Endodermal cell (in vitro differentiated cells): ENCODE measurements at places on chromosomes 7 and 10. TPM values are rescaled to one million over a fixed set of nuclear protein-coding genes. Genes with fewer than 3 reads are reported as not detected.
A peak's percentile ranks its signal among the peaks of the same experiment; 100 is the strongest.

DNA sequence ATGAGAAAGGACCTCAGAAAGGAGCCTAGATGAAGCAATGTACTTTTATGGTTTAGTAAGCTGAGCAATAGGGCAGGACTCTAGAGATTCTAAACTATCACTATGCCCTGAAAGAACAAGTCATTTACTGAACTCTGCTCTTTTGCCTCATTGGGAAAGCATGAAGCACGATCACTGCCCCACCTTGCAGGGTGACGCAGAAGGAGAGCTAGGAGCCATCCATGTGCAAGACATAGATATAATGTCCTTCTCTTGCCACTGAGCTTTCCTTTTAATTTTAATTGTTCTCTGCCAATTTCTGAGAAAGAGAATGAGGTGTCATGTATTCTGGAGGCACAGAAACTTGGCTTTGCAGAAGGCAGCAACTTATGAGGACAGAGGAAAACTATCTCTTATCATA is 108.3 kb downstream of the SORCS1 start:
- H3K27me3 ChIP-seq = no peaks in the 10 kb centered on the region
- no peak overlapping the region for H3K4me3 ChIP-seq
- H3K4me1 ChIP-seq = peaks cover 21% of the 10 kb centered on the region
- no peak for DNase-seq
- H3K36me3 ChIP-seq = no peaks in the 10 kb centered on the region

The BLOC1S2 gene
- total RNA-seq = 25.5 to 31.8 TPM (median 29.0 TPM) in 3 replicates

DNA sequence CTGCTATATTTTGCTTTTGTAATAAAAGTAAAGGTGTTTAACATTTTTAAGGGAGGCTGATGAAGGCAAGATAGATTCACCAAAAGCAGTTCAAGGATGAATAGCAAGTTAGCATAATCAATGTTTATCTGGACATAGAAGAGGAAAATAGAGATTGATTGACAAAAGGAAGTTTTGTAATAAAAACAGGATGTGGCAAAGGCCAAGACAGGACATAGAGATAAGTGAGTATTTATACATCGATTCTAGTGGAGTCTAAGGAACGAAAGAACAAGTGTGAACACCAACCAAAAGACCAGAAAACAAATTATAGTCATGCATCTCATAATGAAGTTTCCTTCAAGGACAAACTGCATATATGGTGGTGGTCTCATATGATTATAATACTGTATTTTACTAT is 123.8 kb downstream of the CCDC71L start:
- H3K4me3 ChIP-seq = no peak overlapping the region
- no peaks in the 10 kb centered on the region for H3K27me3 ChIP-seq
- H3K27ac ChIP-seq = no peak overlapping the region
- no peaks in the 10 kb centered on the region for H3K4me1 ChIP-seq
- H3K36me3 ChIP-seq = peaks cover 8% of the 10 kb centered on the region

- H3K27me3 ChIP-seq = no peaks in the 10 kb centered on the region
- no peaks in the 10 kb centered on the region for H3K36me3 ChIP-seq
- H3K27ac ChIP-seq = no peak overlapping the region
- DNase-seq = no peak
- no peak overlapping the region for H3K4me3 ChIP-seq
These were observed 436.7 kb downstream of the IPMK start for GRCh38 chr10:57830877-57831560.

- H3K27ac ChIP-seq = no peak overlapping the region
- H3K36me3 ChIP-seq = peaks cover 92% of the 10 kb centered on the region
- H3K27me3 ChIP-seq = no peaks in the 10 kb centered on the region
- no peak overlapping the region for H3K4me3 ChIP-seq
These were observed 8.4 kb downstream of the BNIP3 start for GRCh38 chr10:131973160-131973951.

The PLCE1 gene
- total RNA-seq = 14.2 to 22.8 TPM (median 14.3 TPM) in 3 replicates

GRCh38 chr10:122391875-122392274 is 17.4 kb downstream of the PLEKHA1 start:
- H3K27ac ChIP-seq = no peak overlapping the region
- no peak overlapping the region for H3K4me3 ChIP-seq
- H3K4me1 ChIP-seq = no peaks in the 10 kb centered on the region
- peaks cover 26% of the 10 kb centered on the region for H3K36me3 ChIP-seq

DNA sequence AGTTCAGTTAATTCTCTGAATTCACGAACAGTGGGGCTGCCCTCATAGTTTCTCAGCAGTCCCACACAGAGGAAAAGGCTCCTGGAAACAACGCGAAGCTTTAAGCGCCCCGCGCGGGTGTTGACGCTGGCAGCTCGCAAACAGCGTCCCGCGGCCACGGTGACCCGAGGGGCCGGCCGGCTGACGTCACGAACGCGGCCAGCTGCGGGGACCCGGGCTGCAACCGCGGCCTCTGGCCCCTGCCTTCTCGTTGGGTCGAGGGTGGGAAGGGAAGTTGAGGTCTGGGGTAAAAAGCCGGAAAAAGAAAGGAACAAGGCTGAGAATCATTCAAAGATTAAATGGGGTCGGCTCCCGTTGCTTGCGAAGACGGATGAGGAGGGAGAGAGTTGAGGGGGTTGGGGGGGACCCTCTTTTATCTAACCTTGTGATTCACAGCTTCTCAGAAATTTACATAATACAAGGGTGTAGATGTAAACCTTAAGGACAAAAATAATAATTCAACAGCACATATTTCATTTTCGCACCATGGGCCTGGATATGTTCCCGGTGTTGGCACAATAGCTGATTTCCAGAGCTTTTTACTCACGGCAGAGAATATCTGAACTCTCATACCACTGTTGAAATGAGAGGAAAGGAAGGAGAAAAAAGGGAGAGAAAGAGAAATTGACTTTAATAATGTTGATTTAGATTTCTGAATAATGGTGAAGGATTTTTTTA is 7.3 kb upstream of the FEZF1 start:
- peak; percentile 72 for DNase-seq
- no peaks in the 10 kb centered on the region for H3K4me1 ChIP-seq
- no peaks in the 10 kb centered on the region for H3K36me3 ChIP-seq
- H3K27ac ChIP-seq = no peak overlapping the region

- H3K4me1 ChIP-seq = no peaks in the 10 kb centered on the region
- no peak for DNase-seq
- no peak overlapping the region for H3K27ac ChIP-seq
- H3K36me3 ChIP-seq = no peaks in the 10 kb centered on the region
These were observed 40.1 kb downstream of the KCNH2 start for GRCh38 chr7:150937848-150938561.

GRCh38 chr7:124412531-124412930 is 353.1 kb downstream of the GPR37 start:
- H3K36me3 ChIP-seq = no peaks in the 10 kb centered on the region
- no peaks in the 10 kb centered on the region for H3K4me1 ChIP-seq
- no peaks in the 10 kb centered on the region for H3K27me3 ChIP-seq
- H3K27ac ChIP-seq = no peak overlapping the region

DNA sequence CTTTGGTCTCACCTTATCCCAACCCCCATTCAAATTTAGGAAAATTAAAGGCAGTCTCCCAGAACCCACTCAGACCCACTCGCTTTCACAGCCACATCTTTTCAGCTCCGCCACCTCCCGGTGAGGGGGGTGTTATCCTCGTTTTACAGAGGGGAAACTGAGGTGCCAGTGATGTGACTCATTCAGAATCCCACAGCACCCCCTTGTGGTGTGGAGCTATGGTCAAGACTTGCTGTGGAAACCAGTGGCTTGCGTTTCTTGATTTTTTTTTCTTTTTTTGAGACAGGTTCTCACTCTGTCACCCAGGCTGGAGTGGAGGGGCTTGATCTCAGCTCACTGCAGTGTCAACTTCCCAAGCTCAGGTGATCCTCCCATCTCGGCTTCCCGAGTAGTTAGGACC is 27.6 kb downstream of the SLC35G1 start:
- no peak overlapping the region for H3K4me3 ChIP-seq
- no peaks in the 10 kb centered on the region for H3K27me3 ChIP-seq
- H3K27ac ChIP-seq = no peak overlapping the region
- no peaks in the 10 kb centered on the region for H3K36me3 ChIP-seq
- DNase-seq = peak; percentile 69
- H3K4me1 ChIP-seq = peaks cover 5% of the 10 kb centered on the region

DNA sequence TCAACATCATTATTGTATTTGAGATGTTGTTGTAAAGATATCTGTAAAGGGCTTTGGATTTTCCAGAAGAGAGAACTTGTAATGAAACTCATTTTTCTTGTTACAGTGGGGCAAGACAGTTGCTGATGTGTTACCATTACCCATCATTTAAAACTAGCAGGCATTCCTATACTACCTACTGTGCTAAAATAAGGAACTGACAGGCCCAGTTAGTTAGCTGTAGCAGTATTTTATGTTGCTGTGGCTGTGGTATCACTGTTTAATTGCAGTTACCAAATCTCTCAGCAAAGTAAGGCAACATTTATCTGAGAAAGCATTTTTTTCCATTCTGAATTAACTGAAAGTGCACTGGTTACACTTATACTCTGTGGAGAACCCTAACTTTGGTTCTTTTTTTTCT is 9.9 kb downstream of the ST7 start:
- H3K27ac ChIP-seq = no peak overlapping the region
- DNase-seq = no peak
- H3K4me1 ChIP-seq = no peaks in the 10 kb centered on the region
- H3K4me3 ChIP-seq = no peak overlapping the region

The MRLN gene
- total RNA-seq = not detected in 2 replicates

DNA sequence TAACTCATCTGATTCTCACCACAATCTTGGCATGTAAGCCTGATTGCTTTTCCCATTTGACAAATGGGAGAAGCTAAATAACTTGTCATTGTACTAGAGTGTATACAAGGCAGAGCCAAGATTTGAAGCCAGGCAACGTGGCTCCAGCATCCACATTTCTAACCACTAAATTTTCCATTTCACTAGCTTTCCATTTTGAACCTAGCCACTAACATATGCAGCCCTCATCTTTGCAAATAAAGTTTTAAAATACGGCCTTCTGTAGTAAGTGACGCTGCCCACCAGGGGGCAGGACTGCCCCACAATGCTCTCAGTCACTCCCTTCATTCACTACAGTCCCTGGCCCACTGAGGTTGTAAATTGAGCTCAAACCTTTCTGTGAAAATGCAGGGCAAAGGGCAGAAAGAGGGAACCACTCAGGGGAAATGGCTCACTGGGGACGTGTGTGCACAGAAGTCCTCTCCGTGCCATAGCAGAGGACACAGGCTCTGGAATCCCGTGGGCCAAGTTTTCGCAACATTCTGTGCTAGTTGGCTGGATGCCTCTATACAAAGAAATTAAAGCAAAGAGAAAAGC is 315.7 kb downstream of the TNS3 start:
- H3K27me3 ChIP-seq = no peaks in the 10 kb centered on the region
- H3K4me3 ChIP-seq = no peak overlapping the region
- H3K36me3 ChIP-seq = no peaks in the 10 kb centered on the region
- H3K4me1 ChIP-seq = no peaks in the 10 kb centered on the region
- no peak overlapping the region for H3K27ac ChIP-seq

DNA sequence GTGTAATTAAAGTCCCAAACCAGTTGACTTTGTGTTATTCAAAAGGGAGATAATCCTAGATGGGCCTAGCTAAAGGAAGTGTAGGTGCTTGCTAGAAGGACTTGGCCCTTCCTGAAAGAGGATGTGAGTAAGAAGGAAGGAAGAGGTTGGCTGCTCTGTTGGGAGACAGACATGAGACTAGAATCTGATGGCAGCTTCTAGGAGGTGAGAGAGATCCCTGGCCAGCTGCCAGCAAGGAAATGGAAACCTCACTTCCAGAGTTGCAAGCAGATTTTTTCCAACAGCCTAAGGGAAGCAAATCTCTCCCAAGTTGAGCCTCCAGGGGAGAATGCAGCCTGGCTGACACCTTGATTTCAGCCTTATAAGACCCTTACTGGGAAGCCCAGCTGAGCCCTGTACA is 368.4 kb upstream of the ZMIZ1 start:
- peak; percentile 11 for DNase-seq
- H3K27ac ChIP-seq = no peak overlapping the region
- no peak overlapping the region for H3K4me3 ChIP-seq
- peaks cover 8% of the 10 kb centered on the region for H3K27me3 ChIP-seq
- no peaks in the 10 kb centered on the region for H3K36me3 ChIP-seq
- H3K4me1 ChIP-seq = no peaks in the 10 kb centered on the region

DNA sequence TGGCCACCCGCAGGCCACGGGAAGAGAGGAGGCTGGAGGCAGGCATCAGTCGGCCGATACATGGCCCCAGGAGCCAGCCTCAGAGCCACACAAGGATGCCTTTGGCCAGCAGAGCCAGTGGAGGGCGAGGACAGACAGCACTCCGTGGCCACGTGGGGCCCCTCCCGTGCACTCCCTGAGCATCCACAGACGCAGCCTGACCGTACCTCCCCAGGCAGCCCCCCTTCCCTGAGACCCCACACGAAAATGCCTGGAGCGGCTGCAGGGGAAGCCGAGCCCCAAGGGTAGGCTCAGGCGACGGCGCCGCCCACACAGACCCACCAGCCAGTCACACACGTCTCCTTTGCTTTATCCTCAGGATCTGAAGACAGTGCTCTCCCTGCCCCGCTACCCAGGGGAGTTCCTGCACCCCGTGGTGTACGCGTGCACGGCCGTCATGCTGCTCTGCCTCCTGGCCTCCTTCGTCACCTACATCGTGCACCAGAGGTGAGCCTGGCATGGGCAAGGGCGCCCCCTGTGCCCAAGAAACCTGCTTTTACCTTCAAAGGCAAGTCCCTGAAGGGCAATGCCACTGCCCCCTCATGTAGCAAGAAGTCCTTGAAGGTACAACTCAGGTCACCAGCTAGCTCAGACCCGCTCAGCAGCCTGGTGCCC is 9.0 kb downstream of the ADGRA1 start:
- H3K27ac ChIP-seq = no peak overlapping the region
- H3K4me3 ChIP-seq = no peak overlapping the region
- H3K36me3 ChIP-seq = no peaks in the 10 kb centered on the region
- no peaks in the 10 kb centered on the region for H3K4me1 ChIP-seq
- no peak for DNase-seq

GRCh38 chr7:102834999-102835398 is 77.8 kb upstream of the LRRC17 start:
- no peaks in the 10 kb centered on the region for H3K4me1 ChIP-seq
- H3K36me3 ChIP-seq = no peaks in the 10 kb centered on the region
- no peak overlapping the region for H3K4me3 ChIP-seq

DNA sequence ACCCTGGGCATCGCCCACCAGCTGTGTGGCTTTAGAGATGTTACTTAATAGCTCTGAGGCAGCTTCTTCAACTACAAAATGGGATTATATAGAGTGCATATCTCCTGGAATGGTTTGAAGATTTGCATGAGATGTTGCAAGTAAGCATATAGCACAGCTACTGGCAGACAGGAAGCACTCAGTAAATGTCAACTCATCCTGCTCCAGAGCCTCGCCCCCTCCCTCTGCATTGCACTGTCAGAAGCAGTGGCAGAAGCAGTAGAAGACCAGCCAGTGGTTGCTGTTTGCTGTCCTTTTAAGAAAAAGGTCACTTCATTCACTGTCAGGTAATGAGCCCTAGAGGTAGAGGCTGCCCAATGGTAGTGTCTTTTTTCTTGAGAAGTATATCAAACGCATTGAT is 180.0 kb upstream of the GHITM start:
- H3K27me3 ChIP-seq = no peaks in the 10 kb centered on the region
- no peak overlapping the region for H3K27ac ChIP-seq
- H3K4me3 ChIP-seq = no peak overlapping the region
- DNase-seq = no peak
- H3K36me3 ChIP-seq = no peaks in the 10 kb centered on the region
- H3K4me1 ChIP-seq = peaks cover 31% of the 10 kb centered on the region

- no peaks in the 10 kb centered on the region for H3K36me3 ChIP-seq
- H3K4me3 ChIP-seq = no peak overlapping the region
- no peaks in the 10 kb centered on the region for H3K27me3 ChIP-seq
- no peak for DNase-seq
- H3K4me1 ChIP-seq = peaks cover 2% of the 10 kb centered on the region
- H3K27ac ChIP-seq = no peak overlapping the region
These were observed 79.4 kb downstream of the VPS41 start for GRCh38 chr7:38829488-38830165.
